Body of pancreas (tissue), 4 donors: ENCODE measurements at places on chromosomes 2 and 18.

DNA sequence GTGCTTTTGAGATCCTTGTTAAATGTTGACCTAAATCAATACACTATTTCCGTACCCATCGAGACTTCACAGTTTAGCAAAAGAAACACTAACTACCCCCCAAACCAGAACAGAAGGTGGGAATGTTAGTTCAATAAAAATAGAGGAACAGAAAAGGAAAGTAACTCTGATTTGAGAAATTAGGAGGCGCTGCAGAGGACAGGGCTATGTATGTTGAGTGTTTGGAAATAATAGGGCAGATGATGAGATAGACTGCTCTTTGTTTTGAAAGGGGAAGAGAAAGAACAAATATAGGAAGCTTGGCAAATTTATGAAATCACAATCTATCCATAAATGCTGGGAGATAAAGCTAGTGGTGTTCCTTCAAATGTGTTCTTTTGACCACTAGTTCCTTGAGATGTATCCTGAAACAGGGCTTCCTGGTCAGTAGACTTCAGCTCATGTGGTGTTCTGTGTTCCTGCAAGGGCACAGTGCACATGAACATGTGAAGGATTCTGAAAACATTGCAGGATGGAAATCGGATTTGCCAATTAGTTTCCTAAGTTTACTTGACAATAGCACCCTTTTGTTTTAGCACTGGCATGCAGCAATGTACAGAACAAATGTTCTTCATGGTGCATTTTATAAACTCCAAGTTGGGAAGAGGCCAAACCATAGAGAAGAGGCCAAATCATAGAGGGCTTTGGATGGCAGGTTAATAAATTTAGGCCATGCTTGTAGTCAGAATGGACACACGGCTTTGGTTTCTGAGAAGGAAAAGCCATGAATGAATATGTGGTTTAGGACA lies 39.8 kb downstream of the RHBDD1 start:
- DNase-seq, result no peak

DNA sequence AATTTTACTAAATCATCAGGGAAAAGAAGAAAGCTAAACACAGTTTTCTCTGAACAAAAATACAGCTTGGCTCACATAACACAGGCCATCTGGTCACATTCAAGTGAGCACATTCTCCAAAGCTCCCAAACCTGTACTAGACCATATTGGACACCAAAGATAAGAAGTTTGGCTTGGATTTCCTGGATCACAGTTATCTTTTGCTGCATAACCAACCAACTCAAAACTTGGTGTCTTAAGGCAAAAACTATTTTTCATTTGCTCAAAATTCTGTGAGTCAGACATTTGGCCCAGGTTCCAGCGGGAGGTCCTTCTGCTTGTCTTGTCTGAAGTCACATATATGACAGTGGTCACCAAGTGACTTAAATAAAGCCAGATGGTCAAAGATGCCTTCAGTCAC lies 83.2 kb downstream of the GYPC start:
- DNase-seq, result no peak

GRCh38 chr2:209942936-209943605 lies 59.4 kb upstream of the RPE start:
- DNase-seq, result no peak

GRCh38 chr2:66093371-66093770 lies 341.6 kb upstream of the MEIS1 start:
- no peak for DNase-seq

GRCh38 chr2:192070099-192070498 lies 124.6 kb downstream of the TMEFF2 start:
- no peak for DNase-seq

GRCh38 chr2:188798159-188798558 lies 176.0 kb upstream of the COL3A1 start:
- DNase-seq, result no peak

- no peak for DNase-seq
These were observed 3.9 kb upstream of the SRBD1 start for GRCh38 chr2:45614871-45615415.

DNA sequence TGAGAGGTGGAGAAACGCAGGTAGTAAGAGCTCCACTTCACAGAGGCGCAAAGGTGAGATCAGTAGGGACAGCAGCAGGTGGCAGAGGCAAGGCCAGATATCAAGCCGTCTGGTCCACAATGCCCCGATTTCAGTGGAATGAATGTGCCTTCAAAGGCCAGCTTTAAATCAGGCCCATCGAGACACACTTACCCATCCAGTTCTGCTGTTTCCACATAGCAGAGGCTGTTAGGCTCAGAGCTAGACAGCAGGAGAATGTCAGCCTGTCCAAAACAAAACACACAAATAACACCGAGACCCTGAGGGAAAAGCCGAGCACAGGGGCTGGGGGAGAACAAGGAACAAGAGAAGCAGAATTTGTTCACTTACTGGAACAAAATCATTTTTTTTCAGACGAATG lies 75.8 kb upstream of the NARS1 start:
- DNase-seq, result no peak

DNA sequence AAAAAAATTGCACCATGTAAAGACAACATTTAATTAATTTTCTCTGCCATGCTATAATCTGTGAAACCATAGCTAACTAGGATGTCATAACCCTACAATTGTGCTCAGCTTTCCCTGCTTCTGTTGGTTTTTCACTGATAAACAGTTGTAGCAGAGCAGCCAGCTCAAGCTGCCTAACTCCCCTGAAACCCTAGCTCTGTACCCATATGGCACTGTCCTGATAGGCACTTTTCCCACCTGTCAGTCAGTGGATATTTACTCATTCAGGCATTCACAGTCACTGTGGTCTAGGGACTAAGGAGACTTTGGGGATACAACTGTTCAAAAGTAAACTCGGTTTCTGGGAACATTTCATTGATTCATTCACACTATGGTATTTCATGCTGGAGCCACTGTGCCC lies 407.0 kb downstream of the DSEL start:
- no peak for DNase-seq

DNA sequence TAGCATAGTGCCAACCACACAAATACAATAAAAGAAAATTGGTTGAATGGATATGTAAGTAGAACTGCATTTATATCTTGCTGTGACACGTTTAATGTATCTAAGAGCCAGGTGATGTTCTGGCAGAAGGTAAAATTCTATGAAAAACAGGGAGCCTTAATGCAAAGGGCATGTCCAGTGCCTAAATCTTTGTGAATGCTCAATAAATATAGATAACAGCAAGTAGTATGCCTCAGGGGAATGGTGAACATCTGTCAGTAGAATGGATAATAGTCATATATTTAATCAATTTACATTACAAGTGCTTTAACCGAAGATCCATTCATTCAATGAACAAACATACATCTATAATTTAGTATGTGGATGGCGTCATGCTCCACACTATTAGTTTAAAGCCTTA lies 43.7 kb upstream of the NYAP2 start:
- no peak for DNase-seq

DNA sequence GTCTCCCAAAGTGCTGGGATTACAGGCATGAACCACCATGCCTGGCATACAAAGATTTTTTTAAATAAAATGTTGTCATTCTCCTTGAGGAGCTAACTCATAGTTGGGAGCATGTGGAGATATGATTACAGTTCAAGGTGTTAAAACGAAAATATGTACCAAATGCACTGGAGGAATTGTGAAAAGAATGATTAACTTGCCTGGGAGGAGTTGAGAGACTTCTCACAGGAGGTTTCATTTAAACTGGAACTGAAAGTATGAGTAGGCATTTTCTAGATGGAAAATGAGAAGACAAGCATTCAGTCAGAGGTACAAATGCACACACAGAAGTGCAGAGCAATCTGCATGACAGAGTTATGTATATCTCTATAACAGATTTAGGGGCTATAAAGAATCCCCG lies 126.6 kb upstream of the PDE1A start:
- no peak for DNase-seq

DNA sequence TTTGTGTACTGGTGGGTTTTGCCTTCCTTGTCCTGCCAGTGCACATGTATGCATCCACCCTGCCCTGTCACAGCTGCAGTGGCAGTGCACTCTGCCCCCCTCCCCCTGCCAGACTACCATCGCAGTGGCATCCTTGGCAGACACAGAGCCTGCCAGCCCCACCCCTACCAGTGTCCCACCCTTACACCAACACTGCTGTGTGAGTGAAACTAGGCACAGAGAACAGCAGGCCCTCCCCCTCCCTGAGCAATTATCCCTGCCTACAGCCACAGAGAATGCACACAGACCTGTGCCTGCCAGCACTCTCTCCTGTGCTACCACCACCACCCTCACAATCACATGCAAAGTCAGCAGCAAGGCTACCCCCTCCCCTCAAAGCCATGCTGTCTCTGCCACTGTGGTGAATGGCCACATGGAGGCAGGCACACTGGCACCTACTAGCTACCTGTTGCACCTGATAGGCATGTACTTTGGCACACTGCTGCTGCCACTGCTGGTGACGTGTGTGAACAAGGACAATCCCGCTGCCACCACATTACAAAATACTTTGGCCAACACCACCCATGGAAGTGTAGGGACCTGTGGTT lies 239.8 kb downstream of the CALCRL start:
- DNase-seq, result no peak

GRCh38 chr18:361100-361732 lies 93.4 kb upstream of the THOC1 start:
- DNase-seq, result no peak

- DNase-seq, result no peak
These were observed 16.6 kb downstream of the SOWAHC start for GRCh38 chr2:109630441-109631430.

GRCh38 chr18:10168477-10168876 lies 254.7 kb downstream of the VAPA start:
- no peak for DNase-seq

DNA sequence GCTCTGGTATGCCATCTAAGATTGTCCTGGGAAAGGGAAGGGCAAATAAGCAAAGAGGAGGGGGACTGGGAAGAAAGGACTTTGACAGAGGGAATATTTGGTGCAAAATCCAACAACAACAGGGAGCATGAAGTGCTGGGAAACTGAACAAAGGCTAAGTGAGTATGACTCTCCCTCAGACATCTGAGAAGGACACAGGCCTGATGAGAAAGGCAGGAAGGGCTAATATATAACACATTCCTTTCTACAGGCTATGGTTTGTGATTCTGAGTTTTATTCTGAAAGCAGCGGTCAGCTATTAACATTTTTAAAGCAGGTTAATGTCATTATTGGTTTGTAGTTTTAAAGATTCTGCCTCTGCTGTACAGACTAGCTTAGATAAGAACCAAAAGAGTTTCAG lies 1579.5 kb downstream of the LRP1B start:
- DNase-seq, result no peak

- DNase-seq, result peak; percentile 40
These were observed 56.8 kb upstream of the TTN start for GRCh38 chr2:178863856-178864620.

DNA sequence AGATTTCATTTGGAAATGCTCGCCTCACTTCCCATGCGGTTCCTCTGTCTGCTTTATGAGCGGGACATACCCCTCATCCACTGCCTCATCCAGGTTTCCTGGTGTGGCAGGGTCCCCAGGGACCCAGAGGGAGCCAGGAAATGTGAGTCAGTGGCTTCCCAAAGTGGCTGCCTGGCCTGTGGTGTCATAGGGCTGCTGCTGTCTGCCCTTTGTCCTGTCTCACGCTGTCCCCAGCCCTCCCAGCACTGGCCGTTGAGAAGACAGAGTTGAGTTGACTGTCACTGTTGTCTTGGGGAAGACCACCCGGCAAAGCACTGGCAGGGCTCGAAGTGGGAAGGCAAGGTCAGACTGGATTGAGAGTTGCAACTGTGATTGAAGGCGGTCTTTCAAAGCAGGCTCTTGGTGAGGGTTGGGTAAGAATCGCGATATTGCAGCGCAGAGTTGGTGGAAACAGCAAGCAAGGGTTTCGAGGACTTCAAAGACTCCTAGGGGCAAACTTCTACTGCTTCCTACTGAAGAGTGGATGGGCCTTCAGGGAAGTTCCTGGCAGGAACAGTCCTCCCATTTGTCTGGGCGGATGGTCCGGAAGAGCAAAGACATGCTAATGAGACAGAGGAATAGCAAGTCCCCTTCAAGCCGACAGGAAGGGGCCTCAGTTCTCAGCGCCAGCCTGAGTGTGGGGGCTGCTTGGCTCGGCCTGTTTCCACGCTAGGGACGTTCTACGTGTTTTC lies 33.9 kb downstream of the RAB31 start:
- DNase-seq, result no peak

DNA sequence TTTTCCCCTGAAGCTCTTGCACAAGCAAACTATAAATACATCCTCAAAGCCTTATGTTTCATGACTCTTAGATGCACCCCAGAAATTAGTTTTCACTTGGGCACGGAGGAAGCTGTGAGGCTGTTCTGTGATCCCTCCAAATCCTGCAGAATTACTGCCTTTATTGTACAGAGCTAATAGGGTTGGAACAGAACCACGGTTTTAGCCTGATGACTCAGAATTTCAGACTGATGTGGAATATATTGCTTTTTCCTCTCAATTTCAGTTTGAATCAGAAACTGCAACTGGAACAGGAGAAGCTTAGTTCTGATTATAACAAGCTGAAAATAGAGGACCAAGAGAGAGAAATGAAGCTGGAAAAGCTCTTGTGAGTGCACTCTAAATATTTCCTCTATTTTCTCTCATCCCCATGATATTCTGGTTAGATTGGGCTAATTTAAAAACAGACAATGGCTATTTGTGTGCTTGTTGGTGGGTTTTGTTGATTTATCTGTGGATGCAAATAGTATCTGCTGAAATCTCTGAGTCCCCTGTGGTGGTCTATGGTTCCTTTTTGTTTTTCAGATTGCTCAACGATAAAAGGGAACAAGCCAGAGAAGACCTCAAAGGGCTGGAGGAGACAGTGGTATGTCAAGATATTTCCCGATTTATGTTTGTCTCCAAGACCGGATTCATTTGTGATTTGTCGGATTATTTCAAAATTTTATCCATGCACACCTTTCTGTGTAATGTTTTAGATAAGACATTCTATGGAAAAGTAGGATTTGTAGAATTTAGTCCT lies 38.2 kb upstream of the LYPD6B start:
- no peak for DNase-seq

DNA sequence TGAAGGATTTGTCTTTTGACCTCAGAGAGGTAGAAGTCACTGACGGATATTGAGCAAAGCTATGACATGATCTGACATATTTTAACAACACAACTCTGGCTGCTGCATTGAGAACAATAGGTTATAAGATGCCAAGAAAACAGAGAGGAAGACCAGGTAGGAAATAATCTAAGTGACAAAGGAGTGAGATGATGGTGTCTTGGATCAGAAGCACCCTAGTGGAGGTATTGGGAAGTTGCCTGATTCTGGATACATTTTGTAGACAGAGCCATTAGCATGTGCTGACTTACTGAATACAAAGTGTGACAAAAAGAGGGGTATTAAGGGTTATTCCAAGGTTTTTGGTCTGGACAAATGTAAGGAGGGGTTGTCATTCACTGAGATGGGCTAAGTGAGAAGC lies 1438.1 kb downstream of the DPP10 start:
- no peak for DNase-seq
